ENCODE measurements at places on chromosomes 12 and 14.

GRCh38 chr12:43585676-43586075, 33.7 kb upstream of the ADAMTS20 start:
- DNase-seq, result no peak

DNA sequence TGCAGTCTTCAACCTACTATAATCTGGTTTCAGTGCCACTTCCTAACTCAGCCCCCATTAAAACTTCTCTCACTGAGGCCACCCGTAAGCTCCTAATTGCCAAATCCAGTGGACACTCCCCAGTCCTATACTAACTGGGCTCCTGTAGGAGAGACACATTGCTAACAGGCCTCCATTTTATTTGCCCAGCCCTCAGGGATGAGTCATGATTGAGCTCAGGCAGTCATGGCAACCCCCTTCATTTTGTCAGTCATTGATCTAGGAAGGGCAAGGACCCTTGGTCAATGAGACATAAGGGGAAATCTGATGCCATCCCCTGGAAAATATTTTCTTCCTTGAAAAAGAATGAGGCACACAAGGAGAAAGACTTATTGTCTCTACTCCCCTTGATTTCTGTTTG, 70.1 kb upstream of the HIF1A start:
- DNase-seq, result no peak

DNA sequence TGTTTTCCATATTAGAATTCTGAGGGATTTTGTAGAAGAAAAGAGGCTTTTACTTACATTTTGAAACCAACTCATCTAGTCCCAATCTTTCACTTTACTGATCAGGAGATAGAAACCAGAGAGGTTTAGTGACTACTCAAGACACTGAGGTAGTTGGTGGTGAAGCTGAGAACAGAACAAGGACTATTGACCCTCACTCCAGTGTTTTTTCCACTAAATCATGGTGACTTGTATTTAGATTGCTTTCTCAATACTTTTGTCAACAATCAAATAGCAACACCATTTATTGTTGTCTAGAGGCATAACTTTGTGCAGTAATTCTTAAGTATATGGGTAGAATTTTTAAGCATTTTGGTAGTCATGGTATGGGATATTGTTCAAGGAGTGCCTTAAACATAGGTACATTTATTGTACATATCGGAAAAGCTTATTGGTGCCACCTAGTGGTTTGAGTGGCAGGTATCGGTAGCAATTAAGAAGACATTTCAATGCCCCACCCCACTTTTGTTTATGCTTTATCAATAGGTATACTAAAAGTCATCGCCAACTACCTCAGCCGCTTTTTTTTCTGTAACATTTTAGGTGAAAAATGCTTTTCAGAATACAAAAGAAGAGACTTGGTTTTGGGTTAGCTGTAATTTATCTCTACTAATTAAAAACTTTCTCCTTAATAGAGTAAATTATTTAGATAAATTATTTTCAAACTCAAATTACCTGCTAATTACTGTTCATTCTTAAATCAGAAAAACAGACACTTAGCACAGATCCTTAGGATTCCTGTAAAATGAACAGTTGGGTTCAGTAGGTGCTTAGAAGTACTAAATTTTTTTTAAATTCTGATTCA, 47.3 kb upstream of the PAWR start:
- peak; percentile 3 for DNase-seq

GRCh38 chr12:118060301-118061010, 523 bp downstream of the WSB2 start:
- DNase-seq, result peak; percentile 19

DNA sequence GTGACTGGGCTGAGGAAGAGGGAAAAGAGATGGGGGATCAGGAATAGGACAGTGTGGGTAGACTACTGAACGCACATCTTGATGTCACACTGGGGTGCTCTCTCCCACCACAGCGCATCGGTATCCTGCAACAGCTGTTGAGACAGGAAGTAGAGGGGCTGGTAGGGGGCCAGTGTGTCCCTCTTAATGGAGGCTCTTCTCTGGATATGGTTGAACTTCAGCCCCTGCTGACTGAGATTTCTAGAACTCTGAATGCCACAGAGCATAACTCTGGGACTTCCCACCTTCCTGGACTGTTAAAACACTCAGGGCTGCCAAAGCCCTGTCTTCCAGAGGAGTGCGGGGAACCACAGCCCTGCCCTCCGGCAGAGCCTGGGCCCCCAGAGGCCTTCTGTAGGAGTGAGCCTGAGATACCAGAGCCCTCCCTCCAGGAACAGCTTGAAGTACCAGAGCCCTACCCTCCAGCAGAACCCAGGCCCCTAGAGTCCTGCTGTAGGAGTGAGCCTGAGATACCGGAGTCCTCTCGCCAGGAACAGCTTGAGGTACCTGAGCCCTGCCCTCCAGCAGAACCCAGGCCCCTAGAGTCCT, 6.9 kb downstream of the C1QL4 start:
- DNase-seq, result no peak

GRCh38 chr14:104349950-104350349, 211.6 kb downstream of the KIF26A start:
- DNase-seq, result no peak

All from activated CD4-positive, alpha-beta T cell treated with anti-CD3 and anti-CD28 coated beads for 4 hours (primary cell).